ENCODE measurements at places on chromosomes 7 and 10.
A peak's percentile ranks its signal among the peaks of the same experiment; 100 is the strongest.

- no peak for DNase-seq
Observed at GRCh38 chr10:51530541-51530940, 168.9 kb downstream of the CSTF2T start.

DNA sequence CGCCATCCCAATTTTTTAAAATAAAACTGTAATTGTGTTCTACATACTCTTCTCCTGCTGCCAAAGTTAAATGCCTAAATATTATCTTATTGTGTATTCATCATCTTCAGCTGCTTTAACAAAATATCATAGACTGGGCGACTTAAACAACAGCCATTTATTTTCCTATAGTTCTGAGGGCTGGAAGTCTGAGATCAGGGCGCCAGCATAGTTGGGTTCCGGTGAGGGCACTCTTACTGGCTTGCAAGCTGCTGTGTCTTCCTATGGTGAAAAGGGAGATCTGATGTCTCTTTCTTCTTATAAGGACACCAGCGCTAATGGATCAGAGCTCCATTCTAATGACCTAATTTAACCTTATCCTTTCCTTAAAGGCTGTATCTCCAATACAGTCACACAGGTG, 30.4 kb downstream of the CSTF2T start:
- no peak for DNase-seq

DNA sequence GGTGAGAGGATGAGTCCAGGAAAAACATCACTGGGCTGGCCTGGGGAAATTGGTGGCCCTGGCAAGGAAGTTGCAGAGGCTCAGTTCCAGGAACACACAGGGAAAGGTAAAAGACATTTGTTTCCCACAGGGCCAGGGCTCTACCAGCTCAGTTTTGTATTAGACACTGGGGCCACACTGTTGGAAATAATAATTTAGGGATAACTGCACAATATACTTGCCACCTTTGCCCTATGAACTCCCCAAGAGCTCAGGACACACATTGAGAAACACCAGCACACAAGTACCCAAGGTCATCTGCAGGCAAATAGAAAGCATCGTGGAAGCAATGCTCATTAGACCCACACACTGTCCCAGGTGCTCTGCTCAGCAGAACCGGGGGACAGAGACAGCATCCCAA, 617.6 kb downstream of the PTPRN2 start:
- DNase-seq: no peak

DNA sequence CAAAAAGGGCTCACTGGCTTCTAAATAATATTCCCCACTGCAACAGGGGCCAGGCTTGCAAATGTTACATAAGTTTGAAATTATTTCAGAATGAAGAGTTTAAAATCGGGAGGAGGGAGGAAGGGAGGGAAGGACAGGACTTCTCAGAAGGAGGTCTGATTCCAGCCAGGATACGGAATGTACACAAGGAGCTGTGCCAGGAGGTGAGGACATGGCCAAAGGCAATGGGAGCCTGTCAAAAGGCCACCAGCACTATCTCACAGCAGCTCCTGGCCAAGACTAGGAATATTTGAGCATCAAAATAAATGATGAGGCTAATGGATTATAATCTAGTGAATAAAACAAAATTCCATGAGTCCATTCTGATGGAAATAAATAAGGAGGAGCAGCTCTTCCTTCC, 18.6 kb upstream of the DRGX start:
- DNase-seq: no peak

DNA sequence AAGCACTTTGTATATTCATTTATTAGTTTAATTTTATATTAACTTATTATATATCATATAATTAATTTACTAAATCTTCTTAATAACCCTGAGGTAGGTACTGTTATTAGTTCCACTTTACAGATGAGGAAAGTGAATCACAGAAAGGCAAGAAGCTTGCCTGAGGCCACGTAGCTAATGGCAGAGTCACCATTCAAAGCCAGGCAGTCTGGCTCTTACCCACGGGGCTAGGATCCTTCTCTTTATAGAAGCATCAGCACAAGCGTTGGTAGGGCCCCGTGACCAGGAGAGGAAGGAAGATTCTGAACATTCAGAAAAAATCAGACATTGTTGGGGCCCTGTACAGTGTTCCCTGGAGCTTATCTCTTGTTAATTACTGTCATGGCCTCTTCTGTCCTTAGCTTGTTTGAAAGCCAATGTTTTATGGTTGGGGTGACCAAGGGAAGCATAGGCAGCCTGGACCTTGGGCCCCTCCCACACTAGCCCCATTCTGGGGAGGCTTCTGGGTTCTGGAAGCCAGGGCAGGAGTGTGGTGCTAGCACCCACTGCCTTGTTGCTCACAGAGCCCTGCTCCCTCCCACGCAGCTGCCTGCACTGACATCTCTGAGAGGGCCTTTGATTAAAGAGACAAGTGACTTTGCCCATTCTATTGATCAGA, 31.1 kb upstream of the SLF2 start:
- no peak for DNase-seq

GRCh38 chr10:110666673-110667072, 22.5 kb downstream of the RBM20 start:
- no peak for DNase-seq

GRCh38 chr10:62661143-62661542, 143.4 kb upstream of the ADO start:
- no peak for DNase-seq

- no peak for DNase-seq
Observed at GRCh38 chr7:73437091-73437490, 3.5 kb downstream of the FZD9 start.

DNA sequence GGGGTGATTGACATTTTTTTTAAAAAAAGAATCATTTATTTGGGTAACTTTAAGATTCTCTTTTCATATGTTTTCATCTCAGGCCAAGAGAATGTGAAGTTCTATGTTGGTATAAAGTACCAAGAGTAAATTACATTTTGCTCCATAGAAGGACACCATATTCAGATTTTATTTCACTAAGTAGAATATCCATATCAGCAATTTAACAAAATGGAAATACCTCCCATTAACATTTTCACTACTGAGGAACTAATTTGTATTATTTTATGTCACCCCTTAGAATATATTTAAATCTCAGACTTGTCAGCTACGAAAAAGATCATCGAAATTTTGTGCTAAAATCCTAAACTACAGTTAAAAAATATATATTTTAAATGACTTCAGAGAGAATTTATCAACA, 274.3 kb downstream of the SEMA3D start:
- DNase-seq: no peak

GRCh38 chr7:118214051-118214832, 10.3 kb upstream of the ANKRD7 start:
- peak; percentile 90 for DNase-seq

GRCh38 chr7:139702811-139703486, 74.8 kb downstream of the HIPK2 start:
- DNase-seq: no peak

DNA sequence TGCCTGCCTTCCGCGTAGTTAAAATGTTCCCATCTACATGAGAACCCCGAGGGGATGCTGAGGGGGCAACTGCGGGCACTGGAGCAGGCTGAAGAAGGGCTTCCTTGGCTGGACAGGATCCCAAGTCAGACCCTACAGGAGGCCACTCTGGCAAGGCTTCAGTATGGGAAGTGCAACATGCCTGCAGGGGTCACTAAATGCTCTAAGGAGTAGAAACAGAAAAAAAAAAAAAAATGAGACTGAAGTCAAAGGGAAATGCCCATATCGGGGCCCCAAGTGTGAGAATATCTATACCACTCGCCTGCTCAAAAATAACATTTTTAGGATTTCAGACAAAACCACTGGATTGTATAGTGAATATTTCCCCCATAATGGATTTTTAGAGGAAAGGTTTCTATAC, 33.5 kb downstream of the FAM204A start:
- DNase-seq: no peak

DNA sequence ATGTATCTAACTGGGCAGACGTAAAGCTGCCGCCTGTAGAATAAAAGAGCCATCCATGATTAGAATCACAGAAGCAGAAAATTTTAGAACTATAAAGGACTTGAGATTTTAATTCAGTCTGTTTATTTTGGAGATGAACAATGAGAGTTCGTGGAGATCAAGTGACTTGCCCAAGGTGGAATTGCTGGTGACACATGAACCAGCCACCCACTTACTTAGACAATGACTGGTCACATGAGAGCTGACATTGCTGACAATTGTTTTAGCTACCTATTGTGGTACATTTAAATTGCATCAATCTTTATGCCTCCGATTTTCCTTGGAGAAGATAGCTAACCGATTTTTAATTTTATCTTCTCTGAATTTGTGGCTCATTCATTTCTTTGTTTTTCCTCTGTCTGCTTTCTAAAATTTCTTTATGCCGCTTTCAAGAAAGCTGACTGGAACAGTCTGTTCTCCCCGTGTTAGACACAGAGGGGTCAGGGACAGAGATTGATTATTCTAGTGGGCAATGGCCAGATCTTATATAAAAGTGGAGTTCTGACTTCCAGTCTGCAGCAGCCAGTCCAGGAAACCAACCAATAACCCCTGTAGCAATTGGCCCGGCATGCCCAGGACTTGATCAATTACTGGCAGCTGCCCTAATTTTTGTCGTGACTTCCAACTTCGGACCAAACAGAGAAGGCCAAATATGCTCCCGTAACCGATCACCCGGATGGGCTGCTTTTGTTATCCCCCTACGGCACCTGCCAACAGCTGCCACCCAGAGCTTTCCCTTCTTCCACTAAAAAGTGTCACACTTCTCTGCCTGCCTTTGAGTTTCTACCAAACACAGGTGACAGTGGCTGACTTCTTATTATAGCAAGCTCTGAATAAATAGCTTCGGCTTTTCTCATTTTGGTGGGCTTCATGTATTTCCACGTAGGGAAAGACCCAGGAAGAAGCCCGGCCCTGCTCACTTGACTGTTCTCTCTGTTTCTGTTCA, 241.6 kb downstream of the CAMK1D start:
- DNase-seq: no peak

DNA sequence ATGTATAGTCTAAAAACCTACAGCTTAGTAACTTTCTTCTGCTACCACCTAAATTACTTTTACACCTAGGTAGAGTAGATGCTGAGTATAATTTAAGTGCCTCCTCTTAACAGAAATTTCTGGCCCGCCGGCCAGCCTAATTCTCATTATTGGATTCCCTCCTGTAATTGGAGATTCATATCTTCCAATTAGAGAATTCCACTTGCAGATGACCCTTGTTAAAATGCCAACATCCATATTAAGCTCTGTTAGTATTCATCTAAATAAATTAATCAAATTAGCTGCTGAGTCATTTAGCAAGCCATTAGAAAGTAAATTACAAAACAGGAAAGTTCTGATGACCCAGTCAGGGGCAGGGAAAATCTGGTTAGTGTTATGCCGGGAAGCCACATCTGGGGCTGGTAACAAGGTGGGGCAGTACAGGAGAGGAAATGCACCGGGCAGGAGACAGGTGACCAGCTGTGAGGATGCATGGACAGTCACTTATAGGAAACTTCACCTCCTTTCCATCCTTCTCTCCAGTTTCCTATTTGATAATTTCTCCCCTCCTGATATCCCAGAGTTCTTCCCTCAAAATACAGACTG, 82.8 kb downstream of the ORC5 start:
- no peak for DNase-seq

GRCh38 chr10:63465293-63466143, at the start of gene JMJD1C:
JMJD1C (minus strand) TSS chr10:63465977; CDS start chr10:63465662, 315 bp downstream.
- peak; percentile 41 for DNase-seq

DNA sequence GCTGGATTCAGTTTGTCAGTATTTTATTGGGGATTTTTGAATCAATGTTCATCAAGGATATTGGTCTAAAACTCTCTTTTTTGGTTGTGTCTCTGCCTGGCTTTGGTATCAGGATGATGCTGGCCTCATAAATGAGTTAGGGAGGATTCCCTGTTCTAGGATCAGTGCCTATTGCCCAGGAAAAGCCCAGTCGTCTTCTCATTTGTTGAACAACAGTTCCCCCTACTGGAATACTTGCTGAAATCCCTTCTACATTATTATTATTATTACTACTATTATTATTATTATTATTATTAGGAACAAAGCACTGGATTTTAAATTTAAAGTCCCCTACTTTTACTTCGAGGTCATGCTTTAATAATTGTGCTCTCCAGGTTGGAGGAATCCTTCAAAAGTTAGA, 528.9 kb downstream of the MAGI2 start:
- no peak for DNase-seq

- no peak for DNase-seq
Observed at GRCh38 chr7:99992330-99993038, 16.7 kb upstream of the AZGP1 start.

GRCh38 chr7:94395141-94396036, 694 bp downstream of the COL1A2 start:
- no peak for DNase-seq

DNA sequence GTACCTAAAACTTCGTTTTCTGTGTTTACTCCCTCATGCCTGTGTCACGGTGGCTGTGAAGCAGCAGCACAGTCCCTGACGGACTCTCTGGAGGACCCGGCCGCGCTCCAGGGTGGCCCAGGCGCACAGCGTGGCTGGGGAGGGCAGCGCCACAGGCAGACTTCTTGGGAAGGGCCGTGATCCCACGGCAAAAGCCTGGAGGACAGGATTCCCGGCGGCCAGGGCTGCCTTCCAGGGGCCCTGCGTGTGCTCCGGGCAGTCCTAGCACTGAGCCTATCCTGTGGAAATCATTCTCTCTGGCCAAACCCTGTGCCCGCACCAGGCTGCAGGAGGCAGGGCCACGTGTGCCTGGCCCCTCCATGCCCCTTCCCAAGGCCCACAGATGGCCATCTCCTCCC, 244.2 kb downstream of the MAD1L1 start:
- DNase-seq: no peak

DNA sequence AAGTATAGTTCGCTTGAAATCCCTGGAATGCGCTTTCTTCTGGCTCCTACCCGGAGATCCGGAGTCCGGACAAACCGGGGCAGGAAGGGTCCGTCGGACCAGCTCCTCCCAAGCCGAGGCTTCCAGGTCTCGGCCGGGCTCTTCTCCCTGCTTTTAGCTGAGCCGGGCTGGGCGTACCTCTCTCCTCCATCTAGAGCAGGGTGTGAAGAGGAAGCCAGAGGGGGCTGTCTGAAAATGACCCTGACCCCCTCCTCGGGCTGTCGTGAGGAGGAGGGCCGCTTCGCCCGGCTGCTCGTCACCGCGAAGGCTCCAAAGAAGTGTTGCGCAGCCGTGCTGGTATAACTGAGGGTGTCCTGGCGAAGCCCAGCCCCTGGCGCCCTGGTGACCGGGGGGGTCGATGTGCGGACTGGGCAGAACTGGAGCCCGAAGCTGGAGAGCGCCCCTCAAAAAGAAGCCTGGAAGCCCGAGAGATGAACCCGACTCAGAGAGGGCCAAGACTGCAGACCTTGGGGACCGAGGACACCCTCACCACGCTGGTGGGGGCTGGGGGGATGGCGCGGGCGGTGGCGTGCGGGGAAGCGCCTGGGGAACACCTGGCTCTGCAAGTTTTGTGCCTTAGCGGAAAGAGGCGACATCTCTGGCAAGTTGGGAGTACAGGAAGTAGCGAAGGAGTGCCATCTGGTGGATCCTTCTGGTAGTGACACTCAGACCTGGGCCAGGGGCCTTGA, 5.7 kb downstream of the KAZALD1 start:
- peak; percentile 54 for DNase-seq

DNA sequence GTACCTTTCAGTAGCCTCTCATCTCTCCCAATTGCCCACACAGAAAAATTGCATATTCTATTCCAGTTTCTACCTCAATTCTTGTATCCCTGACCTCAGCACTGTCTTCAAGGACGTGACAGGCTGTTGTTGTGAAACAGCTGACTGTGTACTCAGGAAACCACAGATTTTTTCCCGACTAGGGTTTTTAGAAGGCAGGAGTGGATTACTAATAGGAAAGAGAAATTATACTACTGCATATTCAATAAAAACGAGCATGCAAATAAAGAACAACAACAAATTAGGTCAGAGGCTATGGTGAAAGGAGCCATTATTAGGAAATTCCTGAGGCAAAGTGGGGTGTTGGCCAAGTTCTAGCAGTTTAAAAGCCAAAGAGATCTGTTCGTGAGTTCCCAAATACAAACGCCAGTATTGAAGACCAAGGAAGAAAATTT, 93.4 kb downstream of the DOCK4 start:
- no peak for DNase-seq

GRCh38 chr10:9285690-9286089, 1231.2 kb downstream of the GATA3 start:
- no peak for DNase-seq

Data from NCI-H1105 (cell line).